ENCODE measurements at places on chromosomes 11 and 22.
A peak's percentile ranks its signal among the peaks of the same experiment; 100 is the strongest.

GRCh38 chr11:33685082-33685481, 15.5 kb downstream of the C11orf91 start:
- DNase-seq: no peak

DNA sequence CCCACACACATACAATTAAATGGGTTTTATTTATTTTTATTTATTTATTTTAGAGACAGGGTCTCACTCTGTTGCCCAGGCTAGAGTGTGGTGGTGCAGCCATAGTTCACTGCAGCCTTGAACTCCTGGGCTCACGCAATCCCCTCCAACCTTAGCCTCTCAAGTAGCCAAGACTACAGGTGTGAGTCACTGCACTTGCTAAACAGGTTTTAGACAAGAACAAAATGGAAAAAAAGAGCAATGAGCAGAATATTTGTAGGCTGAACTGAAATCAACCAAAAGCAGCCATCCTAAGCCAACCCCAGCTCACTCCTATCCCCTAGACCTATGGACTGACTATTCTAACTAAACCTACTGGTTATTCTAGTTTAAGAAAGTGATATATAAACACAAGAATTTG, 37.8 kb downstream of the MRE11 start:
- no peak for DNase-seq

DNA sequence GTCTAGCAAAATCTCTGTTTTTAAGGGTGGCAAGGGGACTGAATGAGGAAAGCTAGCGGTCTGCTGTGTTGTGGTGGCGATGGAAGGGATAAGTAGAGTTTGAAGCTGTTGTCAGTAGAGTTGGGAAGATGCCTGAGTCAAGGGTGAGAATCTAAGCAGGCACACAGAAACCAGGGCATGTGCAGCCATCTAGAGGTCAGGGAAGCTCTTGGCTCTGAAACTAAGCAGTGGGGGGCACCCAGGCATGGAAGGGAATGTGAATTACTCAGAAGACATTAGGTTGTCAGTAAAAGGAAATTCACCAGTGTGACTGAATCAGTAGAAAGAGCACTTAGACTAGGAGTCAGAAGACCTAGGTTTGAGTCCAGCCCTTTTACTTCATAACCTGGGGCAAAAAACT, 15.4 kb downstream of the BMAL1 start:
- no peak for DNase-seq

- DNase-seq: no peak
Measured at GRCh38 chr11:90355200-90355599, 132.4 kb upstream of the CHORDC1 start.

DNA sequence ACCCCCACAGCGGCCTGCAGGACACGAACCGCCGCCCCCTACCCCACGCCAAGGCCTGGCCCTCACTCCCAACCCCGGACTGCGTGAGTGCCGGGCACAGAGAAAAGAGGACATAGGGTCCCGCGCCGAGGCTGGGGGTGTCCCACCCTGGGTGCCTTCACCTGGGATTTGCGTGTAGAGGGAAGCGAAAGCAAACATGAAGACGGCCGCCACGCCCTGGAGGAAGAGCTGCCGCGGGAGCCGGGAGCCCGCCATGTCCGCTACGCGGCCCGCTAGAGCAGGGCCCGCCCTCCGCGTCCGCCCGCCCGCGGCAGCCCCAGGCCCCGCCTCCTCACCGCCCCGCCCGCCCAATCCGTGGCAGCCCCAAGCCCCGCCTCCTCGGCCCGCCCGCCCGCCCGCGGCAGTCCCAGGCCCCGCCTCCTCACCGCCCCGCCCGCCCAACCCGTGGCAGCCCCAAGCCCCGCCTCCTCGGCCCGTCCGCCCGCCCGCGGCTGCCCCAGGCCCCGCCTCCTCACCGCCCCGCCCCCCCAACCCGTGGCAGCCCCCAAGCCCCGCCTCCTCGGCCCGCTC, at the start of gene LMF2:
Gene LMF2, minus strand, starts transcription at position 282 of the 570 bp plus-strand sequence. Its CDS starts 27 bp downstream, at position 255.
- peak; percentile 87 for DNase-seq

GRCh38 chr22:43826142-43827002, 14.3 kb upstream of the EFCAB6 start:
- DNase-seq: no peak

DNA sequence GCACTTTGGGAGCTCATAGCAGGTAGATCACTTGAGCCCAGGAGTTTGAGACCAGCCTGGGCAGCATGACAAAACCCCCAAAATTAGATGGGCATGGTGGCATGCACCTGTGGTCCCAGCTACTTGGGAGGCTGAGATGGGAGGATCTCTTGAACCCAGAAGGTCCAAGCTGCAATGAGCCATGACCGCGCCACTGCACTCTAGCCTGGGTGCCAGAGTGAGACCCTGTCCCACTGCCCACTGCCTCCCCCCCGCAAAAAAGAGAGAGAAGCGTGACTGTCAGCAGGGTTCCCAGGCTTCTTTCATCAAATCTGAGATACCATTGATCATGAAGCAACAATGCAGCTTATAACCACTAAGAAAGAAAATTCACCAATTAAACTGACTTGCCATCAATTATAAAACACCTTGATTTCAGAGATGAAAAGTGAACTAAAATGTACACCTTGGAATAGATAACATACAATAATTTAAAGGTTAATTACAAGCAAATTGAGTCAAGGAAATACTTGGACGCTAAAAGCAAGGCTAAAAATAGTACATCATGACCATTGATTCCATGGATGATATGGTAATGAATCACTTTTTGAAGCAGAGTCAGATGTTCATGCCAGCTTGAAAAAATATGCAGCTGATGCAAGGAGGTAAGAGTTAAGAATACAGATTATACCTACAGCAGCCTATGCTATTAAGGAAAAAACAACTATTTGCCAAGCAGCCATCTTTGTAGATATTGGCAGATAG, 90.8 kb upstream of the ALKBH3 start:
- DNase-seq: no peak

DNA sequence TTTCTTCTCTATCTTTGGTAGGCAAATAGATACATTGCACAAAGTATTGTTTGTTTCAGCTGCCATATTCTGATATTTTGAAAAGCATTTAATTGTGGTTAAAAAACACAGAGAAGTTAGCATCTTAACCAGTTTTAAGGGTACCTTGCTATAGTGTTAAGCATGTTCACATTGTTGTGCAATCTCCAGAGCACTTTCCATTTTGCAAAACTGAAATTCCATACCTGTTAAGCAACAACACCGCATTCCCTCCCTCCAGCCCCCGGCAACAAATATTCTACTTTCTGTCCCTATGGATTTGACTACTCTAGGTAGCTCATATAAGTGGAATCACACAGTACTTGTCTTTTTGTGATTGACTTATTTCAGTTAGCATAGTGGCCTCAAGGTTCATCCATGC, 33.9 kb downstream of the CNTF start:
- no peak for DNase-seq

DNA sequence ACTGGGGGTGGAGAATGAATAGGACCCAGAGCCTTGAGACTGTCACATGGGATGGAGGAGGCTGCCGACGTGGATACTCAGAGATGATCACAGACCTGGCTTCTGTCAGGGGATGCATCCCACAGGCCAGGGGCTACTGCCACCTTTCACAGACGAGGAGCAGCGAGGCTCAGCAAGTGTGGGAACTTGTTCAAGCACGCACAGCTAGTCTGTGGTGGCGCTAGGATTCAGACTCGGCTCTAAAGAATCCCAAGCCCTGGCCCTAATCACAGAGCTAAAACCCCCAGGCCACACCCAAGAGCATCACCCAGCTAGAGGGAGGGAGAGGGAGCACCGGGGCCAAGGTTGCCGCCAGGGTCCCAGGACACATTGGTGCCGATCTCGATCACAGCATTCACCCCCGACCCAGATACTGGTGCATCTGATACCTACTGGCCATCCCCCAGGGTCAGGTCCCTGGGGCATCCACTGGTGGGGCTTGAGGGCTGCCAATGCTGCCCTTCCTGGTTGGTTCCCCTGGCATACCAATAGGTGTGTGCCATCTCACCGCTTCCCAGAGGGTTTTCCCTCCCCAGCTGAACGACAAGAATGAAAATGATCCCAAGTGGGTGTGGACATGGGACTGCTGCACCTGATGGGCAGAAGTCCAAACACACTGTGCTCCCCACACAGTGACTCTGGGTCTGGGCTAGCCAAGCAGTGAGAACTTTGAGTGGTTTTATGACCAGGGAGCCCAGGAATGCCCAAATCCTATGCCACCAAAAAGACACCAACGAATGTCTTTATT, 6.2 kb downstream of the CHST1 start:
- no peak for DNase-seq

DNA sequence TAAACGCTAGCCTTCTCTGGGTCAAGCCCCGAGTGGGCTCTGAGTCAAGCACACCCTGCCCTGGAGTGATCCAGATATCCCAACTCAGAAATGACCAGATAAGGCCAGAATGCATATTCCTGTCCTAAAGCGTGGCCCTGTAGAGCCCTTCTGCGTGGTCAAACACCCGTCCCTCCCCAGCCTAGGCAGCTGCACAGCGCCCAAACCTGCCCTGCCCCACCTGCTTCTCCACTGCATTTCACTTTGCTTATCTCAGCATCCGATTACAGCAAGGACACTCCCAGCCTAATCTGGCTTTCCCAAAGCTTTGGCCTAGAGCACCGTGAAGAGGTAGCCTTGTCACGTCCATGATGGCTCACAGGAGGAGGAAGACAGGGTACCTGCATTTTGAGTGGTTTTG, 11.9 kb upstream of the TMPRSS4 start:
- no peak for DNase-seq

DNA sequence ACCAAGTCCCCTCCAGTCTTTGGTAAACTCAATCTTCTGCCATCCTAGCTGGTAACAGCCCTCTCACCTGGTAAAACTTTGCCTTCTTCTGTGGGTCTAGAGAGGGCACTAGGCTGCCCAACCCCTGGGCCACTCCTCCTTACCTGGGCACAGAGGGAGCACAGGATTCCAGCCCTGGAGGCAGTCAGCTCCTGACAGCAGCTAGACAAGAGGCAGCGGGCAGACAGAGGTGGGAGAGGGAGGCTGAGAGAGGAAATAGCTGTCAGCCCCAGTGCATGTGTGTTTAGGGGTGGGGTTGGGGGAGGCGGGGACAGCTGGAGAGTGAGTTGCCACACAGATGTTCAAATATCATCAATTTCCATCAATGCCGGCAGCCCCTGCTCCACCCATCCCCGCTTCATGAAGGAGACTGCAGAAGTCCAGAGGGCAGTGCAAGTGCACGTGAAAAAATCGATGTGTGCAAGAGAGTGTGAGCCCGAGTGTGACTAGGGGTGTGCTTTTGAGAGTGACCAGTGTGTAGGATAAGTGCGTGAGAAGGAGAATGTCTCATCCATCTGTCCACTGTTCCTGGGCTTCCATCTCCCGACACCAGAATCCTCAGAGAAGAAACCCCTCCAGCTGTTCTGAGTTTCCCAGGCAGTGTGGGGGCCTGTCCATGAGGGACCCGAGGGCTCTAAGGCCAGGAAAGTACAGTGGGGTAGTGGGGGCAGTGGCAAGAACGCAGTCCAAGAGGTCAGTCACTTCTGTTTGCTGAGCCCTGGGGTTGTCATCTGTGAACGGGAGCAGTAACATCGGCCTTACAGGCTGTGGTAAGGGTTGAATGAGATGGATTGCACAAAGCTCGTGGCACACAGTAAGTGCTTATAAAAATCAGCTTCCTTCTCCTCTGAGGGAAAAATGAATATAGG, at the start of gene PTGDR2:
Gene PTGDR2, minus strand, starts transcription at position 225 of the 908 bp plus-strand sequence. CDS start 2,228 bp downstream, outside the sequence.
- DNase-seq: no peak

DNA sequence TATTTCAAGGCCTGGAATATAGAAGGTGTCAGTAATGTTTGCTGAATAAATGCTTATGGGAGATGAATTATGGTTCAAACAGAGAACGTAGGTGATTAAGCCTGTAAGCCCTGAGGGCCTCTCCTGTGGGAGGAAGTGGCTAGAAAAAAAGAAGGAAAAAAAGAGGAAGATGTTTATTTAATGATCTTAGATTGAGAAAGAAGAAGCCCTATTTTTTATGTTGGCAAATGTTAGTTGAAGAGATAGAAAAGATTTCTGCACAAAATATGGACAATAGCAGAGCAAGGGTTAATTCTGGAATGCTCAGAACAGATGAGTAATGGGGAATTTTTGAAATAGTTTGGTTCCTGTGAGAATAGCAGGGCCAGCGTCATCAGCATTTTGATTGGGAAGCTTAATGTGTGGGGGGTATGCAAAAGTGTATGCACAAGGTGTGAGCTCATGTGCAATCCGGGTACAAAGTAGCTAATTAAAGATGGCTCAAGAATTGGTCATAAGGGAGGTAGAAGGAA, 95.7 kb downstream of the TEAD1 start:
- DNase-seq: no peak

GRCh38 chr11:44784436-44784760, 57.6 kb downstream of the TSPAN18 start:
- no peak for DNase-seq

DNA sequence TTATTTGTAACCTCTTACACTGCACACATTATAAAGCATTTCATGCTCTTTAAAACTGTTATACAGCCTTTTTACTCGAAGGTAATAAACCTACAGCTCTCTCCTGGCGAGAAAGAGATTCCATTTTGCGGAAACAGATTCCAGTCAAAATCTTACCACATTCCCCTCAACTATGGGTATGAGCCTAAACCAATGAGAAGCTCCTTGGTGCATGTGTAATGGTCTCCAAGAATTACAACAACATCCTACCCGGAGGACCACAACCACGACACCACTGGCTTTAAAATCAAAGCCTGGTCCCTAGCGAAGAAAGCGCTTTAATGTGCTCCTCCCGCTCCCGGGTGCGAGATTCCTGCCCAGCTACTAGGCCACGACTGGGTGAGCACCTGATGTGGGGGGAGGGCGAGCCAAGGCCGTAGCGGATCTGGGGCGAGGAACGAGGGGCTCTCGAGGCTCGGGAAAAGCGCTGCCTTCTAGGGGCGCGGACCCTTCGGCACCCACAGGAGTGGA, 821 bp downstream of the CELF1 start:
- no peak for DNase-seq

DNA sequence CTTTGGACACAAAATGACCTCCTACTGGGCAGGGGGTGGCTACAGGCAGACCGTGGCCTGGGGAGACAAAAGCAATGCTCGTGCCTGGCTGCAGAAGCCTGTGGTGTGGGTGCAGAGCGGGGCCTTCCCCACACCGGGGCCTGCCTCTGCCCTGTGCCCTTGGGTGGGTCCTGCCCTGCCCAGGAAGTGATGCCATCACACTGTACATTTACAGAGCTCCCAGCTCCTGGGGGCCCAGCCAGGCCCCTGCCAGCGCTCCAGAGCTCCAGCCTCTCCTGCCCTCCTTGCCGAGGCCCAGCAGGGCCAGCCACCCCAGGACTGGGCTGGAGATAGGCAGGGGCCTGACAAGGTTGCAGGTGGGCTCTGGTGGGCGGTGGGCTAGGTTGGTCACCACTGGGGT, 40.1 kb downstream of the MUC5B start:
- no peak for DNase-seq

GRCh38 chr11:91796999-91797398, 427.6 kb upstream of the FAT3 start:
- no peak for DNase-seq

DNA sequence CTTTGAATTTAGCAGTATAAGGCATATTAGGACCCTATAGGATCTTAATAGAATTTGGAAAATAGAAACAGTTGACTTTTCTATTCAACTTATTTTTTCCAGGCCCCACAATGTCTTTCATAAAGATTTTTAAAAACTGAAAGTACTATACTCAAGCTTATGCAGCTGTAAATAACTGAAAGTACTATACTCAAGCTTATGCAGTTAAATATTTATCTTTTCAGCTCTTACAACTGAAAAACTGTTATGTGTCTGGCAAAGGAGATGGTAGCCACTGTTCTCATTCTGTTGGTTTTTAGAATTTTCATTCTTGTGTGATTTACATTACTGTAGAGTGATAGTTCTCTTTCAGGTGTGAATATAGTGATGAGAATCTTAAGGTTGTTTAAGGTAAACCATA, 16.5 kb downstream of the HIPK3 start:
- no peak for DNase-seq

GRCh38 chr22:45223304-45224117, 17.2 kb downstream of the KIAA0930 start:
- no peak for DNase-seq

GRCh38 chr11:129366737-129367597, 8.7 kb upstream of the BARX2 start:
- DNase-seq: no peak

Data from NCI-H1930 (cell line).